ENCODE measurements at places on chromosomes 3 and 15. TPM values are rescaled to one million over a fixed set of nuclear protein-coding genes. Genes with fewer than 3 reads are reported as not detected.

GRCh38 chr3:149115114-149115513 lies 14.3 kb upstream of the HPS3 start:
- DNase-seq, result no peak

- DNase-seq, result no peak
These were observed 3.5 kb upstream of the MTFMT start for GRCh38 chr15:65032801-65033537.

DNA sequence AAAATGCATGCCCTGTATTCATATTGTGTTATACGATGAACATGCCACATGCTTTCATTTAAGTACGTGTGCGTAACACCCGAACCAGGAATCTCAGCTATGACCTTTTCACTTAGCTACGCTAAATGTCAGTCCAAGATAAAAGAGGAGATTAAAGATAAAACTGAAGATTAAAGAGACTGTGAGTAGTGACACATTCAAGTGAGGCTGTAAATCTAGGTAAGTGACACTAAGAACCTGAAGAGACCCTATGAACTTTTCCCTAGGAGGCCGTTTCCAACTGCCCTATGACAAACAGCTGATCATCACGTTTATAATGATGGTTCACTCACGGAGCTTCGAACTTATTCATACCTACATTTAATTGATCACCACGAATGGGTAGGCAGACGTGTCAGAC lies 32.2 kb downstream of the TFRC start:
- DNase-seq, result no peak

DNA sequence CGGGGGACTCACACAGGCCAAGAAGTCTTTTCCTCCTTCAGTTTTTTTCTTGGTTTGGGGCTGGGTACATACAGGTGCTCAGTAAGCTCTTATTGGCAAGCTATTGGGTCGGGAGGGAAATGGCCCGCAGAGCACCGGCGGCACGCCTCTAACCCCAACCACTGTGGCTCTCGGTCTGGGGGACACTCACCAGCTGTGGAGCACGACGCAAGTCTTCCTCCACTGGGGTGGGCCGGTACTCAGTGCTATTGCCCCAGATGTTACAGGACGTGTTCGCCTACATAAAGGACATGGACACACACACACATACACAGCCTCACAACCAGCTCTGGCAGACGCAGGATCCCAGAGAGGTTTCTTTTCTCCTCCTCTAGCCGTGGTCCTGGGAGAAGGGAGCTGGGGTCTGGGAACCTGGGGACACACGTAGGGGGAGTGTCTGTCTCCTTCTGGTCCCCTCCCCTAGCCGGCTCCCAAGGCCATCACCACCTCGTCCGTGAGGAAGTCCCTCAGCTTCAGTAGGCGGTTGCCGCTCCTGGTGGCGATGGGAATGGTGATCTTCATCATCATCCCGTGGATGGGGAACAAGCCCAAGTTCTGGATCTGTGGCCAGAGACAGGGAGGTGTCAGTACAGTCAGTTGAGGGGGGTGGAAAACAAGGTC lies 33.4 kb downstream of the FEM1B start:
- no peak for DNase-seq

DNA sequence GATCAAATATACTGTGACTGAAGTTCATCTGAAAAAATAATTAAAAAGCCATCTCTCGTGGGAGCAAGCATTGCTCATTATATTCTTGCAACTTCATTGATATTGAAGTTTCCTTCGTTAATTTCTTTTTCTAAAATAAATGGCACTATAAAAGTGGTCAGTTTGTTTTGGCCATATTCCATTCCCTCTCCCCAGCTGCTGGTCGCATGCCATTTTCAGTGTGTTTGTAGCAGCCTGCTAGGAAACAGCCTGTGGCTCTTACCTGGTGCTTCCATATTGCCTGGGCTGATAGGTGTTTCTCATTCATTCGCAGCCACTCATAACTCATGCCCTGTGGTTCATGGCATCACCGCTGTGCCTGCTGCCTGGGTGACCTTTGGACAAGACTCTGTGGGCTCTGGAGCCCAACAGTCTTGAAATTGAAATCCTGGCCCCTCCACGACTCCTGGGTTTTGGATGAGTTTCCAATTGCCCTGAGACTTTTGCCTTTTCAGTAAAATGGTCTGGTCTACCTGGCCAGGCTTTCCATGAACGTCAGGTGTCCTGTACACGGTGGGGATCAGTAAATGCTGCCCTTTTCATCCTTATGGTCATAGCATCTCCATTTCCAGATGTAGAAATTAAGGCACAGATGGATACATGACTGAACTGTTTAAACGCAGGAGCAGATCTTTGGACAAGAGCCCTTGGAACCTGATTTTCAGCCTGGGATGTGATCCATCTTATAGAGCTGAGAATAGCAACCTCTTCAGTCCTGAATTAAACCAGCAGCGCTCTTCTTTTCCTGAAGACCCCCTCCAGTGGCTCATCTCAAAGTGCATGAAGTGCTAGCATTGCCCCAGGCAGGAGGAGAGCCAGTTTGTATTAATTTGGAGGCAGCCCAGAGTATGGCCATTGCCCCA lies 69.4 kb downstream of the SLCO3A1 start:
- DNase-seq, result no peak

DNA sequence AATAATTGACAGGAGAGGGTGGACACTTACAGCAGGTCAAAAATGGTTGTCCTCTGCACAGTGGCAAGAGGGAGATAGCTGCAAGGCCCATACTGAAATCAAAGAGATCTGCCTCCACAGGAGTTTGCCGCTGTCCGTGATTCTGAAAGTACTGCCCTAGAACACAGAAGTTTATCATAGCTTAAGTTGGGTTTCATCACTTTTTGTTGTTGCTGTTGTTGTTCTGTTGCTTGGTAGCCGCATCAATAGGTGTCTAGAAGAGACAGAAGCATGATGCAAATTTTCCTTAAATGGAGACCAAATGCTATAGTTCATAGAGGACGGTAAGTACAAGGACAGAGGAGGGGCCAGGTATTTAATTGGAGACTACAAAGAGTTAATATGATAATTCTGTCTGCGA lies 120.0 kb upstream of the MRPL3 start:
- DNase-seq, result no peak

- no peak for DNase-seq
These were observed 452.1 kb upstream of the PPP2R3A start for GRCh38 chr3:135513106-135514059.

- DNase-seq, result no peak
These were observed 34.8 kb upstream of the DCP1A start for GRCh38 chr3:53382106-53382505.

- DNase-seq, result no peak
These were observed 149.9 kb upstream of the PDZRN3 start for GRCh38 chr3:73774645-73775044.

DNA sequence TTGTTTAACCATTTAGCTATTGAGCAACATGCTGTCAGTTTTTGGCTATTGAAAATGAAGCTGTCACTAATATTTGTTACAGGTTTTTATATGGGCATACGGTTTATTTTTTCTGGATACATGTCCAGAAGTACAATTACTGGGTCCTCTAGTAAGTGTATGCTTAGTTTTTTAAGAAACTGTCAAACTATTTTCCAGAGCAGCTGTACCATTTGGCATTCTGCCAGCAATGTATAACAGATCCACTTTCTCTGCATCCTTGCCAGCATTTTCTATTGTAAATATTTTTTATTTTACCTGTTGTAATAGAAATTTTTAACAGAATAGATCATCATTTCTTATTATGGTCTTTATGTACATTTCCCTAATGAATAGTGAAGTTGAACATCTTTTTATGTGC lies 658.8 kb downstream of the EDEM1 start:
- no peak for DNase-seq

DNA sequence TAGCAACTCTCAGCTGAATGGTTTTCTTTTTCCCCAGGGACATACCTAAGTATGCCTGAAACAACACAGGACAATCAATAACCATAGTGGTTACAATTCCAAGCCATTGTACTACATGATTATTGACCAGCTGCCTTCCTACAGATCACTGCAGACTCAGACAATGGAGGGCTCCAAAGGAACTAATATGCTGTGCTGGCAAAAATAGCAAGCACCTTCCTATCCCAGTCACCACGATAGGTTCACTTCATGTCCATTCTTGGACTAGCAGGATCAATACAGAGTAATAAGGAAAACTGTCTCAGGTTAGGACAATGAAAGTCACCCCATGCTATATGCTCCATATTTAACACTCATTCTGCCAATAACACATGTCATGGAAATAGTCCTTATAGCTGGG lies 17.5 kb upstream of the TM4SF19 start:
- DNase-seq, result no peak

DNA sequence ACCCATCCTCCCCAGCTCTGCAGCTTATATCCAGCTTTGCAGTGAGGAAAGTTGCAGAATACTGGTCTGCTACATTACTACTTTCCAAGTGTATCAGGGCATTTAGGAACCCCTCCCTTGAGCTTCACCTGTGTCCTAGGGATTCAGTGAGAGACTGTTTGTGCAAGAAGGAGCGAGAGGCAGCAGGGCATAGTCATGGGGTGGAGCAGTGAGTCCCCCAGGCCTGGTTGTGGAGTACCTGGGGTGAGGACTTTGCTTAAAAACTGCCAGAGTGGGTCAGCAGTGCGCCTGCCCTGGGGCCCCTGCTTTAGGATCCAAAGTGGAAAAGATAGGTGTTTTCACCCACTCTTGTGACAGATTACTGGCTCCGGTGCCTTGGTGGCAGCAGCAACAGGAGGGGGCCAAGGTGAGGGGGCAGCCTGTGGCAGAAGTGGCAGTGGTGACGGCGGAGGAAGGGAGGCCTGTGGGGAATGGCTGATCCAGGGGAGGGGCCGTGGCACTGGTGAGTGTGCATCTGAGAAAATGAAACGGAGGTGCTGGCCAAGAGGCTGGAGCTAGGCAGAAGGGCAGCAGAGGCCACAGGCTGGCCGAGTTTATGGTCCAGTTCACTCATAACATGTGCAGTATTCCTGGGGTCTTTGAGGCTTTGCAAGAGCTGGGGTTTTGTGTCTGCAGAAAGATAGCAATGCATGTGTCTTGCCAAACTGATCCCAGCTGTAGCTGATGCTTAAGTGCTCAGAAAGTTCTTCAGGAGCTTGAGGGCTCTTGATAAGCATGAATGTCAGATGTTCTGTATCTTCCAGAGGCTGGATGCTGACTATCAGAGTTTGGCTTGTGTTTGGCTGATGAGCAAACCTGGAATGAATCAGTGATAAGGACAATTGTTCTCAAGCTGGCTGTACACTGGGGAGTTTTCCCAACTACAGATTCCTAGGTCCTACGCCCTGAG lies 43.4 kb downstream of the GOLGA6A start:
- DNase-seq, result no peak

DNA sequence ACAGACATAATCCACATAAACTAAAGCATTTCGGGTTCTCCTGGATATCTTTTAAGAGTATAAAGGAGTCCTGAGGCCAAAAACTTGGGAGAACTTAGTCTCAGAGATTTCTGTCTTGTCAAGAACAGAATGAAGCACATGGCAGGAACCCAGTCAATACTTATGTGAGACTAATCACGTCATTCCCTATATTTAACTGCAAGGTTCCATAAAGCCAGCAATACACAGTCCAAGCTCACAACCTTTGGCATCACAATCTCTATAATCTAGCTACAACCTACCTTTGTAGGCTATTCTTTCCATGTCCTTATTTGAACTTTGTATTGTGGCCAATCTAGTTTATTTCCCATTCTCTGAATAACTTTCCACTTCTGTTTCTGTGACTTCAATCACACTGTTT lies 68.9 kb upstream of the CSPG5 start:
- DNase-seq, result no peak

- no peak for DNase-seq
These were observed 262.5 kb downstream of the SCAPER start for GRCh38 chr15:76642671-76643070.

- no peak for DNase-seq
These were observed 656 bp downstream of the NGLY1 start for GRCh38 chr3:25782636-25782937.

DNA sequence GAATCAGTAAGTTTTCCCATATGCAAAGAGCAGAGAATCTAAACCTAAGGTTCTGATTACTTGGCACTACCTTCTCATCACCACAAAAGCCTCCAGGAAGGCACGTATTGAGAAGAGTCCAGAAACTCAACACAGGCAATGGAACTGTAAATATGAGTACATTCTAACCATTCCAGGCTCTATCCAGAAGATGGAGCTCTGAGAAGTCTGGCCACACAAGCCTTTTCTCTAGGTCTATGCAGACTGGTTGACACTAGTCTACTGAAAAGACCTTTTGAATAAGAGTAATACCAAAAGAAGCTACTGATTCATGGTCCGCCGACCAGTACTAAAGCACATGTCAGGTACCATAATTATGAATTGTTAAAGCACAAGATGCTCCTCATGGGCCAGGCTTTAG lies 12.2 kb upstream of the NCKIPSD start:
- DNase-seq, result no peak

GRCh38 chr3:116288485-116288884 lies 156.8 kb downstream of the LSAMP start:
- no peak for DNase-seq

GRCh38 chr3:6449099-6449498 lies 411.8 kb upstream of the GRM7 start:
- DNase-seq, result no peak

DNA sequence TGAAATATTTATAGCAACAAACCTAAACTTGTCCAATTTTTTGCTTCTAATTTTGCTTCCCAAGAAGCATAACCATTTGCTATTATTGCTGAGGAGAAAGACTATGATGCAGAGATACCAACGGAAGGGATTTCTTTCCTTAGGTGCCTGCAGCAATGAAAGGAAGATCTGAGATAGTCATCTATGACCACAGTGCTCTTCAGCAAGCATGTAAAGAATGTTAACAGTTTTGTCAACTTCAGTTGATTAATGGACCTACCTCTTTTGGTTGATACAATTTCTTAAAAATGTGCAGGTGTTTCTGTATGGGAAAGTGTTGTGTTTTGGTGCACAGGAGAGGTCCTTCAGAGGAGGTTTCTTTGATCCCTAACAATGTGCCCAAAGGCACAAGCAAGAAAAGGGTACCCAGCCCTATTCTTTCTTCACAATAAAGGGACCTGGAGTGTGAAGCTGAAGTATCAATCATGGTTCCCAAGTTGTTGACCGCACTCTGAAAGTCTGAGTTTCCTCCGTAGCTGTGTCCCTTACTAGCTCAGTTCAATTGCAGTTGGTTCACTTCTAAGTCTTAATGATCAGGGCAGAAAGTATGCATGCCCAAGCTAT lies 307.7 kb upstream of the KCNH8 start:
- no peak for DNase-seq

GRCh38 chr3:52021489-52022268 lies 26.0 kb upstream of the RPL29 start:
- no peak for DNase-seq

- no peak for DNase-seq
These were observed 3.2 kb downstream of the SENP7 start for GRCh38 chr3:101509811-101510210.

The CP gene
- 1.9 TPM for total RNA-seq

The SEMA5B gene
- 10.8 TPM for total RNA-seq

The DMXL2 gene
- 116 TPM for total RNA-seq

The CAMP gene
- total RNA-seq, result not detected

The RTP1 gene
- total RNA-seq, result not detected

The NANOGP8 gene
- 0.53 TPM for total RNA-seq

The VIPR1 gene
- 5.2 TPM for total RNA-seq

The AADACL2 gene
- 0.48 TPM for total RNA-seq

The IMPG2 gene
- total RNA-seq, result 2.3 TPM

The DGKG gene
- 9.3 TPM for total RNA-seq

The ITGA11 gene
- total RNA-seq, result 16.6 TPM

The CRYGS gene
- 2.7 TPM for total RNA-seq
